Activated CD8-positive, alpha-beta memory T cell treated with anti-CD3 and anti-CD28 coated beads for 1 hour (primary cell): ENCODE measurements at places on chromosomes 2 and 18.

- DNase-seq, result no peak
Measured at GRCh38 chr18:9943311-9943710, 29.5 kb downstream of the VAPA start.

- DNase-seq, result no peak
Measured at GRCh38 chr2:56182420-56182819, 1.4 kb upstream of the CCDC85A start.

GRCh38 chr18:59988098-59988706 is 88.4 kb downstream of the PMAIP1 start:
- DNase-seq, result peak; percentile 16

GRCh38 chr2:122780251-122780650 is 1024.8 kb downstream of the TSN start:
- DNase-seq, result no peak

DNA sequence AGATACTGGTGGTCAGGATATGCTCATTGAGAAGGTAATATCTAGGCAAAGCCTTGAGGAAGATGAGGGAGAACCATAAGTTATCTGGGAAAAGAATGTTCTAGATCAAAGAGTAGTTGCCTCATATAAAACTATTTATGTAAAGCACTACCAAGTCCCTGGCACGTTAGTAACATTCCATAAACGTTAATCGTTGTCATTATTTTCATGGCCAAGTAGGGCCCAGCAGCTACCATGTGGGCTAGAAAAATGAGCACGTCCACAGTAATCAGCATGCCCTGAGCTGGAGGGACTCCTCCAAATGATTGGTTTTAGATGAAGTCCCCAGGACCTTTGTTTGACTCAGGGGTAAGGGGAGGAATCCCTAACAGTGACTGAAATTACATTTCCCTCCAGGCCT is 32.7 kb upstream of the AFTPH start:
- no peak for DNase-seq

DNA sequence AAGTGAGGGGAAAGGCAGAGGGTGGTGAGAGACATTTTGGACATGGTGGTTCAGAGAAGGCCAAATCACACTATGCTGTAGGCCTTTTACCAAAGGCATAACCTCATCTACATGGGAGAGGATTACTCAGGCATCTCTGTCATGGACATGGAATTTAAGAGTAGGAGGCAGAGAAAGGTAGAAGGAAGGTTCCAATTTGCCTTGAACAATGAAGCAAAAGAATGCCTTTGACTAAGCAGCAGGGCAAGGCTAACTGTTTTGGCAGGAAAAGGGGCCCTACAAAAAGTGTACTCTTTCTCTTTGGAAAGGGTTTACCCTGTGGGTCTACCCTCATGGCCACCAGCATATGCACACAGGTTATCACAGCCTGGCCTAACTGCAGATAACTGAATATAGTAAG is 45.6 kb upstream of the RNU4ATAC start:
- DNase-seq, result no peak

DNA sequence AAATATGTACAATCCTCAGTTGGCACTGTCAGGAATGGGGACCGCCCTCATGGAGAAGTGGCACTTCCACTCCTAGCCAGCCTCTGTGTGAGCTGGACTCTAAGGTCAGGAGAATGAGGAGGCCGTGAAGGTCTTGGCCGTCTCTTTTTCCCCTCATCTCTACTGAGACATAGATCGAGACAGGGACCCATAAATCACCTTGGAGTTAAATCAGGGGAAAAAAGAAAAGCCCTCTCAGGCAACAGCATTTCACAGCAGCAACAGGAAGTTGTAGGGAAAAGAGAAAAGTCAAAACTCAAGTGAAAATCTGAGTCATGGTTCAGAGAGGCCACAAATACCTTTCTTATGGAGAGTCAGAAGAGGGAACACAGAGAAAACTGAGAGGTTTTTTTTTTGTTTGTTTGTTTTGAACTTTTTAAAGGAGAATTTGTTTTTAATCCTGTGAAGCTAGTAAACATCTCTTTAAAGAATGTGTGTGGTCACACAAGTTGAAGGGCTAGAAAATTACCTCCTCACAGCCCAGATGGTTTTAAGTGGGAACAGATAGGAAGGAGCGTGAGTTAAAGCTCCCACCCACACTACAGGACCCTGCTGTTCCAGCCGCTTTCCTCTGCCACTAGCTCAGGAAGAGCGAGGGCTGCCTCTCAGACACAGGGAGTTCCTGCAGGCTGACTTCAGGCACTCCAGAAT is 30.6 kb upstream of the CYP1B1 start:
- no peak for DNase-seq

GRCh38 chr2:202771741-202772460 is 99.7 kb downstream of the ICA1L start:
- DNase-seq, result no peak

GRCh38 chr2:204576362-204576979 is 31.2 kb downstream of the PARD3B start:
- DNase-seq, result no peak

DNA sequence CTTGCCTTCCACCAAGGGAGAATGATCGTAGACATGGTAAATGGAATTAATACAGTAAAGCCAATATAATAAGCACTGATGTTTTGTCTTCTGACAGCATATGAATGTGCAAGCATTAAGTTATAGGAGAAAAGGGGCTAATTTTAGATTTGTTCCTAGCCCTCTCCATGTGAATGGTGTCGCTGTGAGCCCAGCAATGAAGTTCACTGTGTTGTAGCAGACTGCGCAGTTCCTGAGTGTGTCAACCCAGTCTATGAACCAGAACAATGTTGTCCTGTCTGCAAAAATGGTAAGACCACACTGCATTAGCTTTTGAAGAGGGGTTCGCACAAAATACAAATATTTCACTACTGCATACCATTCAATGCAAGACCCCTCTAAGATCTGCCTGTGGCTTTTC is 25.6 kb downstream of the VWC2L start:
- no peak for DNase-seq

- DNase-seq, result no peak
Measured at GRCh38 chr2:75133621-75134570, 65.4 kb downstream of the TACR1 start.

DNA sequence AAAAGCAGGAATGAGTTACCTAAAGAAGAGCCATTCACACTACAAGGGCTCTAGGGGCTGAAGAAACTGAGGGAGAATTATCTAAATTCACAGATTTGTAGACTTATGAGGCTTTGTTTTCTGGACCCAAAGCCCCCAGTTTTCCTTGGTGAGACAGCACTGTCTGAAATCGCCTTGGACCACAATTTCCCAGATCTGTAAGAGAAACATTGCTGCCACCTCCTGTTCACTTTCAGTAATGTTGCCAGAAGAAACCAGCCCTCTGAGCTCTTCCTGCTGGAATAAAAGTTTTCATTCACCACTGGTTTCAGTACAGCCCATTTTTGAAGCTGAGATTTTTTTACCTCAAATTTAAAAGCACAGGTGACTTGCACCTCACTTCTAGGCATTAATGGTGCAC is 169.2 kb downstream of the CDH20 start:
- DNase-seq, result no peak

DNA sequence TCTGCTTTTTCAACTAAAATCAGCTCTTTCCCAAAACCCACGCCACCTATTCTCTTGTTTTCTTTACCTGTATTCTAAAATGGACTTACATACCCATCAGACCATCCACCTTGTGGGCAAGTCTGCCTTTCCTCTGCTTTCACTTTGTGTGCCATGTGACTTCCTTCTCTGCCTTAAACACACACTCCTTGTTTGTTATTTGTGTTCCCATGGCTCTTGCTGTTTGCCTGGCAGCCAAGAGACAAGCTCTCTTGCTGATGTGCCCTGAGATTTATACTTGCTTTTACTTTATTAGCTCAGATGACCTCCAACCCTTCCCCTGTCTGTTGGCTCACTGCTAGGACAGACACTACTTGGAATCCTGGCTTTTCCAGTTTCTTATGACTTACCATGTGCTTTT is 309.7 kb upstream of the LRRTM4 start:
- no peak for DNase-seq

DNA sequence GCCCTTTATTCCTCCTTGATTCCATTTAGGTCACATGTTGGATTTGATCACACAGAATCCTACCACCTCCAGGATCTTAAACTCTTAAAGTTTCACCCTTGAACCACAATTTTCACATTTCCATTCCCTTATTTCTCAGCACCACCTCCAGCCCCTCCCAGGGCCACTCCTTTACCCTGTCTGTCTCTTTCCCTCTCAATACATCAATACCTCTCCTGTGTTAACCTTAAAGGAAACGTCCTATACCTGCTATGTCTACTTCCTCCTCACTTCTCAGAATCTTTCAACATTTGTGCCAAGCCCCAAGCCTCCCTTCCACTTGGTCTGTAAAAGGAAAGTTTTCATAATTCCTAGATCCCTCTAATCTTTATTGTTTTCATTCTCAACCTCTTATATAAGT is 158.8 kb downstream of the BAZ2B start:
- DNase-seq, result no peak

DNA sequence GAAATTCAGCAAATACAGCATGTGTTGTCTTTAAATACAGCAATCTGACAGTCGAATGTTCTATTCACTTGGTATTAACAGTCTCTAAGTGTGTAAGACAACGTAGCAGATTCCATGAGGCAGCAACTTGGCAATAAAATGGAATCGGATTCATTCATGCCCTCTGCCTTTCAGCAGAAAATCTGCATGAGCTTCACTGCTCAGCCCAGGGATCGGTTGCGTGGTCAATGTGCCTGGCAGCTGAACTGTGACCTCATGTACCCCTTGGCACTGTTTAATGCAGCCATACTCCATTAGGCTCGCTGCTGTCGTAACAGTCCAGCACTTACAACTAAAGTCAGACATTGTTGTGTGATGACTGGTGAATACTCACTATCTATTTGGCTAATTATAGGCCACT is 17.7 kb upstream of the RGPD4 start:
- DNase-seq, result no peak

GRCh38 chr2:185142677-185143076 is 544.3 kb downstream of the ZNF804A start:
- DNase-seq, result no peak

- no peak for DNase-seq
Measured at GRCh38 chr2:233481368-233482142, 85.0 kb downstream of the USP40 start.

DNA sequence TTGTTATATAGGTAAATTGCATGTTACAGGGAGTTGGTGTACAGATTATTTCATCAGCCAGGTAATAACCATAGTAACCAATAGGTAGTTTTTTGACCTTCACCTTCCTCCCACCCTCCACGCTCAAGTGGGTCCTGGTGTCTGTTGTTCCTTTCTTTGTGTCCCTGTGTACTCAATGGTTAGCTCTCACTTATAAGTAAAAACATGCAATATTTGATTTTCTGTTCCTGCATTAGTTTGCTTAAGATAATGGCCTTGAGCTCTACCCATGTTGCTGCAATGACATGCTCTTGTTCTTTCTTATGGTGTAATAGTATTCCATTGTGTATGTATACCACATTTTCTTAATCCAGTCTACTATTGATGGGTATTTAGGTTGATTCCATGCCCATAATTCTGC is 233.7 kb upstream of the EPC2 start:
- no peak for DNase-seq

DNA sequence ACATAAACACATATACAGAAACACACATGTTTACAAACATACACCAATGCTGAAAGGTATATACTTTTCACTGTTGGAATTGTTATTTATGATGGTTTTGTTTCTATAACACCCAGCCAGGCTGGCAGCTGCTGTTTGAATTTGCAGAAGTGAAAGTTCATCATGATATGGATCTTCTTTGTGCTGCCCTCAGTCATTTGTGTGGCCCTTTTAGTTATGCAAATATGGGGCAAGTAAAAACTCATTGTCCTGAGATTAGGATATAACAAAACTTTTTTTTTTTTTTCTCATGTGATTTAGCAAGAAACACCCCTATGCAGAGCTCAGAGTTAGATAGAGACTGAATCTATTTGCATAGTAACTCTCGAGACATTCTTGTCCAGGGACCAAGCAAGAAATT is 714.1 kb downstream of the KCNJ3 start:
- DNase-seq, result no peak

DNA sequence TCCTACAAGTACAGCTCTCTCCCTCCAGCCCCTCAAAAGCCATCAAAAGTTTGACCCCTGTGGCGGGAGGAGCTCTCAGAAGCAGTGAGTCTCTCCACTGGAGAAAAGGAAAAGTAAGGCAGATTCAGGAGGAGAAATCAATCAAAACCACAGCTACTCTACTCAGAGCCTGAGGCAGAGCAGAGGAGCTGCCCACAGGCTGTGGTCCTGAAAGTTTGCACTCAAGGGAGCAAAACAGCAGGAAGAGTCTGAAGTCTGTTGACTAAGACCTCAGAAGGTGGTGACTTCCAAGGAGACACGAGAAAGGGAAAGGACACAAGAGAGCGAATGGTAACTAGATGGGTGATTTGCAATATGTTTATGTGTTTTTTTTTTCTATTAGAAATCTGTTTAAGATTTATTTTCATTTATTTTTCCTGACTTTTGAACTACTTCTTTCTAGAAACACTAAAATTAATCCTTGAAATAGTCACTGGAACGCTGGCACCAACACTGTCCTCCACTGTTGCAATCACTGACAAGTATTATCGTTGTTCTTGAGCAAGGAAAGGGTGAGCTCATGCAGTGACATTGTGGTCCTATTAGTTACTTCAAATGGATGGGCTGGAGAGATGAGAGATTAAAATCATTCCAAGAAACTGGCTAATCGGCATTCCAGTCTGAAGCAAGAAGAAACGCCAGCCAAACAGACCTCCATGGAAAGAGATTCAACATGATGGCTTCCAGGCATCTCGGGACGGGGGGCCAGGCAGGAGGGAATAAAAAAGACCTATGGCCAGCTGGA is 35.8 kb downstream of the PID1 start:
- no peak for DNase-seq

- no peak for DNase-seq
Measured at GRCh38 chr2:185245216-185245615, 493.4 kb upstream of the FSIP2 start.

- DNase-seq, result no peak
Measured at GRCh38 chr18:69330385-69331005, 70.2 kb upstream of the DOK6 start.

DNA sequence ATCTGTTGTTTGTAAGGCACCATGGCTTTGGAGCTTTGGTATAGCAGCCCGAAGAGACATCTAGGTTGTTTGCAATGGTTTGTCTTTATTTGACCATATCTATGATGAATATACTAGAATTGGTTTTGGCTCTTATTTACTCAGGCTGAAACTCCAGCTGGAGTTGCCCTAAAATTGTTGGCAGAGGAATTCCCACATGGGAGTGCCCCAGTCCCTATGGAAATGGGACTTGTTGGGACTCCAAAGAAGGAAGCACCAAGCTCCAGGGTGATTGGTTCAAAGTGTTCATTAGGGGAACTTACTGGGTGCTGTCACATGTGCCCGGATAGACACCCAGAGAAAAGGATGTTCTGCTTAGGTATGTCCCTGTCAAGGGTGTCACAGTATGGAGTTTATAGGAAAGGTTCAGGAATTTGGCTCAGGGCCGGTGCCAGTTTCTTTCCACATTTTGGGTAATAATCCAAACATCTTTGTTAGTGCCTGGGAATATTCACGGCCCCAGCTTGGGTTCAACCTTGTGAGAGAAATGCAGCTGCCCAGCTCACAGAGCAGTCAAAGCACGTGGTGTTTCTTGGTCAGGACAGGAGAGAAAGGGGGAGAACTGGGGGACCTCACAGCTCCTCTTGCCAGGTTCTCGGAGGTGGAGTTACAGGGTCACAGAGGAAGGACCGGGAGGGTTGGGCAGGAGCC is 123.5 kb upstream of the ZSWIM2 start:
- DNase-seq, result no peak
